ENCODE measurements at places on chromosomes 4 and X.

- peak overlapping the region; percentile 97 for H3K27ac ChIP-seq
- DNase-seq: peak; percentile 89
- no peaks in the 10 kb centered on the region for H3K27me3 ChIP-seq
- H3K4me1 ChIP-seq: peaks cover 18% of the 10 kb centered on the region
- H3K4me3 ChIP-seq: peak overlapping the region; percentile 99
These were observed 1.5 kb downstream of the P2RY8 start for GRCh38 chrX:1535241-1536041.

- no peak overlapping the region for H3K4me3 ChIP-seq
- H3K4me1 ChIP-seq: peaks cover 28% of the 10 kb centered on the region
- DNase-seq: no peak
- H3K36me3 ChIP-seq: peaks cover 45% of the 10 kb centered on the region
- no peak overlapping the region for H3K27ac ChIP-seq
These were observed 114.2 kb upstream of the MAP3K15 start for GRCh38 chrX:19629541-19629940.

DNA sequence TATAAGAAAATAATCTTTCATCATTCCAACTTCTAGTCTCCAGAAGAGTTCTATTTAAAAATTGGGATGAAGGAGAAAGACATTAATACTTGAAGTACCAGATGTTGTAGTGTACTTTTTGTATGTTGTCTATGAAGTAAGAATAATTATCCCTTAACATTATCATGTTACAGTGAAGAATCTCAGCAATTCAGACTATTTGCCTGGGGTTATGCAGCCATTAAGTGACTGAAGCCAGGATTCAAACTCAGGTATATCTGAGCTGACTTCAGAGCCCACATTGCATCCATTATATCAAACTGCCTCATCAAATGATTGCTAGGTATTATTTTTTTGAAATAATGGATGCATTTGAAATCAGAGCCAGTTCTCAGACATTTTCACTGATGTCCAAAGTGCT, 76.1 kb upstream of the FHDC1 start:
- peaks cover 9% of the 10 kb centered on the region for H3K36me3 ChIP-seq
- no peak overlapping the region for H3K27ac ChIP-seq
- H3K4me3 ChIP-seq: no peak overlapping the region
- DNase-seq: no peak

GRCh38 chr4:65265526-65265925, 404.8 kb downstream of the EPHA5 start:
- H3K4me1 ChIP-seq: no peaks in the 10 kb centered on the region
- no peak overlapping the region for H3K4me3 ChIP-seq
- no peak for DNase-seq
- no peak overlapping the region for H3K27ac ChIP-seq
- H3K36me3 ChIP-seq: no peaks in the 10 kb centered on the region

GRCh38 chr4:93199492-93199891, 629.1 kb upstream of the ATOH1 start:
- no peak for DNase-seq
- no peak overlapping the region for H3K27ac ChIP-seq
- no peaks in the 10 kb centered on the region for H3K36me3 ChIP-seq
- no peaks in the 10 kb centered on the region for H3K27me3 ChIP-seq

All from CD14-positive monocyte (primary cell).